ENCODE measurements at places on chromosomes 1 and 21.

- DNase-seq: peak; percentile 77
These were observed 2.9 kb upstream of the FOXO6 start for GRCh38 chr1:41358131-41359021.

DNA sequence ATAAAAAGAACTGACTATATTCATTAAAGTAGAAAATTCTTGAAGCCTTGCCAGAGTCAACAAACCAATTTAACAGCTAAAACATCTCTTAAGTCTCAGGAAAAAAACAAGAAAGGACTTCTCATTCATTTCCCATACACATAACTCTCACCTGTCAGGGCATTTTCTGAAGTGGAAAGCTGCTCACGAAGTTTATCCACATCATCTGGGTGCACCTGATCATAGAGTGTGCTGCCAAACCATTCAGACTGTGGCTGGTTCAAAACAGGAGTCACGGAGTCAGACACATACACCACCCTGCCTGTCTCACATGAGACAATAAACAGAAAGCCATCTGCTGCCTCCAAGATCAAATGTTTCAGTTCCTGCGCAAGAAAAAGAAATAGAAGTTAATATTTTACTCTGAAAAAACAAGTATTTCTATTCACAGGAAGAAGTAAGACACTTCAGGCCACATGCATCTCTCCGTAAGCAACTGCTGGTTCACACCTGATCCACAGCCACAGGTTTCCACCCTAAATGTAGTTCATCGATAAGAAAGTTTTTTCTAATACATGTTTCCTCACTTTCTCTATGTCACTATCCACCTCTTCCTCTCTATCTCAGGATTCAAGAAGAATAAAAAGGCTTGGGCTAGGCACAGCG is 28.2 kb upstream of the CTSK start:
- no peak for DNase-seq

- DNase-seq: no peak
These were observed 4.1 kb downstream of the CD84 start for GRCh38 chr1:160575112-160575664.

- no peak for DNase-seq
These were observed 8.3 kb downstream of the ELF3 start for GRCh38 chr1:202018468-202019234.

All from heart left ventricle (tissue), 16 donors.